ENCODE measurements at places on chromosomes 1 and 21. TPM values are rescaled to one million over a fixed set of nuclear protein-coding genes. Genes with fewer than 3 reads are reported as not detected.
A peak's percentile ranks its signal among the peaks of the same experiment; 100 is the strongest.

The S1PR1 gene
- total RNA-seq, result 134 TPM

The GPR137B gene
- total RNA-seq, result 26.5 TPM

GRCh38 chr1:178912597-178912996 lies 41.7 kb upstream of the ANGPTL1 start:
- H3K4me3 ChIP-seq, result no peak overlapping the region
- H3K4me1 ChIP-seq, result no peaks in the 10 kb centered on the region
- no peaks in the 10 kb centered on the region for H3K36me3 ChIP-seq
- DNase-seq, result no peak

GRCh38 chr1:200610846-200611245 lies 9.7 kb downstream of the KIF14 start:
- H3K4me3 ChIP-seq, result no peak overlapping the region
- no peaks in the 10 kb centered on the region for H3K4me1 ChIP-seq

- no peaks in the 10 kb centered on the region for H3K4me1 ChIP-seq
- no peaks in the 10 kb centered on the region for H3K36me3 ChIP-seq
- DNase-seq, result peak; percentile 46
- H3K4me3 ChIP-seq, result no peak overlapping the region
- peaks cover 39% of the 10 kb centered on the region for H3K27me3 ChIP-seq
These were observed 9.4 kb upstream of the ACTRT2 start for GRCh38 chr1:3011631-3012455.

The OR2L2 gene
- 0.14 TPM for total RNA-seq

The TNFRSF1B gene
- 62.4 TPM for total RNA-seq

DNA sequence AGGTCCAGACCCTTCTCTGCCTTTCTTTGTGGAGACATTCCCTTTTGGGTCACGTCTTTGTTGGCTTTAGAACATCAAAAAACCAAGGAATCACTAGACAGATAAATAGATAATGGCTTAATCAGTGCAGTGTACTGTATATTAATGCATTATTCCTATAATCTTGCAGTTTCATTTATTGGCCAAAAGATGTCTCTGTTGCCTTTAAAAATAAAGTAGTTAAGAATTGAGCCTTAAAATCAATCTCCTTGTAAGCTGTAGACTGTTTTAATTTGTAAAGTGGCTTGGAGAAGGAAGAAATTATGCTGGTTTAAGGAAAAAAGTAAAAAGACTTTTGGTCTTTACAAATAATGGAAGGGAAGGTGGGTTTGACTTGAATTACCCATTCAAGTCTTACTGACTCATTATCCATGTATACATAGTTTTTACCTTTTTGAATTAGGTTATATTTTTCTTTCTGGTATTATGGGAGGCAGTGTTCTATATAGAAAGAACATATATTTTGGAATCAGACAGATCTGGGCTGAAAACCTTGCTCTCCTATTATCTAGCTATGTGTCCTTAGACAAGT lies 84.6 kb downstream of the VPS13D start:
- H3K27me3 ChIP-seq, result no peaks in the 10 kb centered on the region
- no peak for DNase-seq
- H3K4me3 ChIP-seq, result no peak overlapping the region
- peaks cover 11% of the 10 kb centered on the region for H3K4me1 ChIP-seq
- H3K36me3 ChIP-seq, result peaks cover 80% of the 10 kb centered on the region

DNA sequence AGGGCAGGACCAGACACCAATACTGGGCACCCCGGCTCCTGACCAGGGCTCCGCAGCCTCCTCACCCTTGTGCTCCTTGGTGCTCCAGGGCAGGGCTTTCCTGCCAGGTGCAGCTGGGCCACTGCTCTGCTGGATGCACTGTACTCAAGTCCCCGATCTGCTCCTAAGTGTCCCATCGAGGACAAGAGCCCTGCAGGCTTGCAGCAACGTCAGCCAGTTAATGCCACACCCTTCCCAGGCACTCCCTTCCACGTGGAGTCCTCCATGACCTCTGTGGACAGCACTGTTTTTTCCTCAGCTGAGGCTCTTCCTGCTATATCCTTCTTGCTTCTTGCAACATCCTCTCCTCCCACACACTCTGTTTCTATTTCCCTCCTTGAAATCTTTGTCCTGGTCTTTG lies 94.0 kb upstream of the NGF start:
- no peak overlapping the region for H3K27ac ChIP-seq
- no peaks in the 10 kb centered on the region for H3K36me3 ChIP-seq
- no peak overlapping the region for H3K4me3 ChIP-seq
- H3K27me3 ChIP-seq, result no peaks in the 10 kb centered on the region
- H3K4me1 ChIP-seq, result no peaks in the 10 kb centered on the region

DNA sequence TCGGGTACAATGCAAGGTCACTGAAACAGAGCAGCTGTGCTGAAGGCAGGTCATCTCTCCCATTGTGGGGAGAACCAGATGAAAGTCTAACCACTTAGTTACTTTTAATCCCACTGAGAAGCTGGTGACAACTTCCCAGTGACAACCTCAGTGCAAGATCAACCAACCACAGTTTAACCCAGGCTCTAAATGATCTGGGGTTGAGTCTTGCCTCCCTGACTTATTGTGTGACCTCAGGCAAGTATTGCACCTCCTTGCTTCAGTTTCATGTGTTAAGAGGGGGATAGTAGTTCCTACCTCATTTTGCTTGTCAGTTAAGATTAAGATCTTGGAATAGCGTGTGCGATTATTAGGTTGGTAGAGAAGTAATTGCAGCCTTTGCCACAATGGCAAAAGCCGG lies 3.2 kb downstream of the ZP4 start:
- no peak for DNase-seq
- H3K27ac ChIP-seq, result no peak overlapping the region
- H3K27me3 ChIP-seq, result no peaks in the 10 kb centered on the region
- H3K4me3 ChIP-seq, result no peak overlapping the region
- H3K4me1 ChIP-seq, result no peaks in the 10 kb centered on the region
- H3K36me3 ChIP-seq, result no peaks in the 10 kb centered on the region

GRCh38 chr21:35226968-35227744 lies 178.1 kb upstream of the RUNX1 start:
- H3K27ac ChIP-seq, result no peak overlapping the region
- H3K27me3 ChIP-seq, result no peaks in the 10 kb centered on the region
- H3K4me3 ChIP-seq, result no peak overlapping the region
- peaks cover 8% of the 10 kb centered on the region for H3K4me1 ChIP-seq

- no peaks in the 10 kb centered on the region for H3K27me3 ChIP-seq
- H3K36me3 ChIP-seq, result peaks cover 46% of the 10 kb centered on the region
- peak overlapping the region; percentile 91 for H3K27ac ChIP-seq
- peaks cover 28% of the 10 kb centered on the region for H3K4me1 ChIP-seq
These were observed 491 bp downstream of the PER3 start for GRCh38 chr1:7784492-7785071.

GRCh38 chr1:21326861-21327344 lies 36.6 kb upstream of the ECE1 start:
- no peaks in the 10 kb centered on the region for H3K27me3 ChIP-seq
- peak overlapping the region; percentile 85 for H3K27ac ChIP-seq
- H3K4me1 ChIP-seq, result peaks cover 58% of the 10 kb centered on the region
- no peak for DNase-seq
- no peak overlapping the region for H3K4me3 ChIP-seq
- no peaks in the 10 kb centered on the region for H3K36me3 ChIP-seq

GRCh38 chr1:226223157-226223785 lies at the start of gene MIXL1:
MIXL1 (plus strand) TSS chr1:226223664; CDS start chr1:226223682, 18 bp downstream.
- DNase-seq, result no peak
- H3K27me3 ChIP-seq, result peaks cover 19% of the 10 kb centered on the region
- no peaks in the 10 kb centered on the region for H3K36me3 ChIP-seq
- H3K4me3 ChIP-seq, result peak within 1 kb of the TSS; percentile 49
- H3K4me1 ChIP-seq, result peaks cover 7% of the 10 kb centered on the region

The CDK18 gene
- 31.6 TPM for total RNA-seq

GRCh38 chr1:157115429-157115838 lies 15.8 kb upstream of the ETV3L start:
- no peaks in the 10 kb centered on the region for H3K27me3 ChIP-seq
- no peaks in the 10 kb centered on the region for H3K4me1 ChIP-seq
- H3K36me3 ChIP-seq, result no peaks in the 10 kb centered on the region
- no peak overlapping the region for H3K4me3 ChIP-seq

GRCh38 chr1:117817629-117818028 lies 111.8 kb downstream of the GDAP2 start:
- no peaks in the 10 kb centered on the region for H3K36me3 ChIP-seq
- no peak overlapping the region for H3K27ac ChIP-seq
- no peaks in the 10 kb centered on the region for H3K27me3 ChIP-seq
- peaks cover 16% of the 10 kb centered on the region for H3K4me1 ChIP-seq

GRCh38 chr1:179322557-179322956 lies 29.0 kb downstream of the SOAT1 start:
- H3K4me3 ChIP-seq, result no peak overlapping the region
- no peak overlapping the region for H3K27ac ChIP-seq
- no peaks in the 10 kb centered on the region for H3K27me3 ChIP-seq
- peaks cover 5% of the 10 kb centered on the region for H3K4me1 ChIP-seq
- H3K36me3 ChIP-seq, result peaks cover 9% of the 10 kb centered on the region

DNA sequence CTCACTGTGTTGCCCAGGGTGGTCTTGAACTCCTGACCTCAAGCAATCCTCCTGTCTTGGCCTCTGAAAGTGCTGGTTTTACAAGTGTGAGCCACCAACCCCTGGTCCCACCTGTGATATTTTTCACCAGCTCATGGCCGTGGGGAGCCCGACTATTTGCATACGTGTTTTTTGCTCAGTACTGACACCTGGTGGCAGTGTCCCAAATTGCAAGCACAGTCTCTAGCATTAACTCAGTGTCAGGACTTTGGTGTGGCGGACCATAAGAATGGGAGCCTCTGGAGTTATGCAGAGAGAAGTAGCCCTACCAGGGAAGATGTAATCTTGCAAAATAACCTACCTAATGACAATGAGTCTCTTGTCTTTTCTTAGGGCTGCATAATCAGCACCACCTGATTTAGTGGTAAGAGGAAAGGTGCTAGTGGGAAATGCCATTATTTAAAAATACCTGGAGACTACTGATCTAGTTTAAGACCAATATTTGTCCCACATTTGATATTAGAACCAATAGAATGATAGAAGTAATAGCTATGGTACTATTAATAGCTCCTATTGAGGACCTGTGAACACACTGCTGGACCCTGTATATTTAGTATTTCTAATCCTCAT lies 305.4 kb downstream of the DISC1 start:
- no peak overlapping the region for H3K27ac ChIP-seq
- no peak overlapping the region for H3K4me3 ChIP-seq
- DNase-seq, result no peak
- peaks cover 10% of the 10 kb centered on the region for H3K4me1 ChIP-seq
- H3K27me3 ChIP-seq, result no peaks in the 10 kb centered on the region

DNA sequence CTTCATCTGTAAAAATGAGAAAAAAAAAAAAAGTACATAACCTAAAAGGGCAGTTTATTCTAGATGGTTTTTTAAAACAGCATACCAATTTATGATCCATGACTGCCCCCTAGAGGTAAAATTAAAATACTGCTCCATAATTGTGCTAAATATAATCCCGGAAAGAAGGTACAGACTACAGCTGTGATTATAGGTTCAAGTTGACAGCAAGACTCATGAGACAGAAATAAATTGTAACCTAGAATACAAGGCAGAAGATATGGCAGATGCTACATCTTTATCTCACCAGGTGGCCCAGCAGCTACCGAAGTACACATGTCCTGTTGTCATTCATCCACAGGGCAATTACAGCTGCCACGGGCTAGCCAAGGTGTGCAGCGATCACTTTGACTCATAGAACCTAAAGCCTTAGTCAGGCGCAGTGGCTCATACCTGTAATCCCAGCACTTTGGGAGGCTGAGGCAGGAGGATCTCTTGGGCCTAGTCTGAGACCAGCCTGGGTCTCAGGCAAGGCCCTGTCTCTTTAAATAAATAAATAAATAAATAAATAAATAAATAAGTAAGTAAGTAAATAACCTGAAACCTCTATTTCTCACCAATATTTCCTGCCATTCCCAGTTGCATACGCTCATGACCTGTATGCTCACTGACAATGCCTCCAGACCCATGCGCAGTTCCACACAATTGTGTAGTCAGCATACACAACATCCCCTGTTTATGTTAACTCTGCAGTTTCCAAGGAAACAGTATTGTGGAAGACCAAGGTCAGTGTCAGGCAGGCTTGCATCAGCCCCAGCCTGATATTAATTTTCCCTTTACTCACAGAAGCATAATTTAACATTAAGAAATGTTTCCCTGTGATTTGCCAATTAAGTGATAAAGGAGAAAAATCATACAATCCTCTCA lies 18.3 kb upstream of the PPIE start:
- H3K4me1 ChIP-seq, result no peaks in the 10 kb centered on the region
- no peak overlapping the region for H3K27ac ChIP-seq
- DNase-seq, result no peak
- H3K36me3 ChIP-seq, result no peaks in the 10 kb centered on the region

The COL6A1 gene
- 175 TPM for total RNA-seq

GRCh38 chr21:33490991-33491372 lies 534 bp downstream of the DNAJC28 start:
- peak overlapping the region; percentile 73 for H3K27ac ChIP-seq
- peak overlapping the region; percentile 72 for H3K4me3 ChIP-seq
- H3K4me1 ChIP-seq, result peaks cover 6% of the 10 kb centered on the region
- no peaks in the 10 kb centered on the region for H3K36me3 ChIP-seq

DNA sequence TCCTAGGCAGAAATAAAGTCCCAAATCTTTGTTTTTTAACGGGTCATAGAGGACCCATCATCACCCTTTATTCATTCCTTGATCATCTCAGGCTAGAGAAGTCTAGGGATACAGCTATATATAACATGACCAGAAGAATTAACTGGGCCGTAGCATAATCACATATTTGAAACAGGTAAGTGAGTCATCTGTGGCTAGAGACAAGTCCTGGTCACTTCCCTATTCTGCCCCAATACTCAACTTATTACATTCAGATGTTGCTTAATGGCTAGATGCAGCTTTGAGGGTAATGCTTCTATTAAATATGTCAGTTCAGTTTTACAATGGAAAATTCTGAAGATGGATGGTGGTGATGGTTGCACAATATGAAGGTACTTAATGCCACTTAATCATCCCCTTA lies 47.0 kb downstream of the EXO1 start:
- H3K27ac ChIP-seq, result no peak overlapping the region
- no peaks in the 10 kb centered on the region for H3K36me3 ChIP-seq
- H3K4me3 ChIP-seq, result no peak overlapping the region
- no peak for DNase-seq
- H3K4me1 ChIP-seq, result no peaks in the 10 kb centered on the region

The SLC44A3 gene
- total RNA-seq, result 31.6 TPM

The ZNF281 gene
- total RNA-seq, result 19.5 TPM

The IL12RB2 gene
- 0.87 TPM for total RNA-seq

GRCh38 chr1:9167638-9168037 lies 38.7 kb upstream of the GPR157 start:
- no peak overlapping the region for H3K27ac ChIP-seq
- peaks cover 27% of the 10 kb centered on the region for H3K4me1 ChIP-seq
- H3K27me3 ChIP-seq, result no peaks in the 10 kb centered on the region
- no peak overlapping the region for H3K4me3 ChIP-seq
